GM23338 (cell line): ENCODE measurements at places on chromosomes 12 and 14. TPM values are rescaled to one million over a fixed set of nuclear protein-coding genes. Genes with fewer than 3 reads are reported as not detected.

EIF5 gene
- polyA plus RNA-seq: 476 and 634 TPM in 2 replicates

- no peaks in the 10 kb centered on the region for H3K4me1 ChIP-seq
- no peak overlapping the region for H3K4me3 ChIP-seq
- H3K27ac ChIP-seq: no peak overlapping the region
- DNase-seq: no peak
- H3K27me3 ChIP-seq: no peaks in the 10 kb centered on the region
Measured at GRCh38 chr12:54937376-54937775, 47.2 kb downstream of the TESPA1 start.

- no peak for DNase-seq
- peaks cover under 1% of the 10 kb centered on the region; the same call in 1 of the 2 replicates for H3K4me1 ChIP-seq
- H3K27me3 ChIP-seq: no peaks in the 10 kb centered on the region
- no peaks in the 10 kb centered on the region for H3K36me3 ChIP-seq
- H3K4me3 ChIP-seq: no peak overlapping the region
Measured at GRCh38 chr12:15682826-15683225, 106.4 kb downstream of the EPS8 start.

- DNase-seq: no peak
- no peaks in the 10 kb centered on the region for H3K36me3 ChIP-seq
- H3K27me3 ChIP-seq: no peaks in the 10 kb centered on the region
- no peak overlapping the region for H3K4me3 ChIP-seq
- H3K27ac ChIP-seq: no peak overlapping the region
Measured at GRCh38 chr14:87325741-87326140, 667.2 kb downstream of the GALC start.

COL2A1 gene
- polyA plus RNA-seq: 5.9 and 7.0 TPM in 2 replicates

DNA sequence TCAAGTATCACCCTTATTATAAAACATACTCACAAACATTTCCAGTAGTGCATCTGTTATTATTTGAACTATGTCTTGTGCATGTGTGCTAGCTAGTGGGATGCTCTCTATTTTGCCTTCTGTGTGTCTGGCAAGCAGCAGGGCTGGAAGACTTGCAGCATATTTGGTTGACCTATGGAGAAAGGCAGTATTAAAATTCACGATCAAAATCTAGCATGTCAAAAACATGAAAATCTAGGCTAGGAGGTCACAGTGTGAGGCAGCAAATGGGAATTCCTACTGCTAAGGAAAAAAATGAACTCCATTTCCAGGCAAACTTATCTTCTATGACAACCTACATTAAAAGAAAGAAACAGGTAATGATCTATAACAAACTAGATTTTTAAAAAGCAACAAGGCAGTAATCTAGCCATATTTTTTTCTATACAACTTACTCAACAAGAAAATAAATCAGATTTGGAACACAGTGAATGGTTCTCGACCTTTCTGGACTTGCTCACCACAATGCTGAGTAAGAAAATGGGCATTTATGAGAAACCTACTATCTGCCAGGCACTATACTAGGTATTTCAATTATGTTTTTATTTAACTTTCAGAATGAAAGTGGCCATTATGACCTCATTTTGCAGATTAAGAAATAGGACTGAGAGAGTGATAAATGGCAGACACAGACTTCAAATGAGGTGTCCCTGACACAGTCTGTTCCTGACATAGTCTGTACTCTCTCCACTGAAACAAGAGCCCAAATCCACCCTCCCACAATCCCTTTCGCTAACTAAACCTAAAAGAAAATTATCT is 96.8 kb downstream of the TXNDC16 start:
- no peak for DNase-seq
- H3K27ac ChIP-seq: no peak overlapping the region
- no peaks in the 10 kb centered on the region for H3K36me3 ChIP-seq
- no peaks in the 10 kb centered on the region for H3K27me3 ChIP-seq

GRCh38 chr12:106074706-106075392 is 63.9 kb downstream of the NUAK1 start:
- H3K4me1 ChIP-seq: no peaks in the 10 kb centered on the region
- H3K27ac ChIP-seq: no peak overlapping the region
- no peaks in the 10 kb centered on the region for H3K27me3 ChIP-seq
- no peak overlapping the region for H3K4me3 ChIP-seq
- peaks cover 13% of the 10 kb centered on the region for H3K36me3 ChIP-seq

DNA sequence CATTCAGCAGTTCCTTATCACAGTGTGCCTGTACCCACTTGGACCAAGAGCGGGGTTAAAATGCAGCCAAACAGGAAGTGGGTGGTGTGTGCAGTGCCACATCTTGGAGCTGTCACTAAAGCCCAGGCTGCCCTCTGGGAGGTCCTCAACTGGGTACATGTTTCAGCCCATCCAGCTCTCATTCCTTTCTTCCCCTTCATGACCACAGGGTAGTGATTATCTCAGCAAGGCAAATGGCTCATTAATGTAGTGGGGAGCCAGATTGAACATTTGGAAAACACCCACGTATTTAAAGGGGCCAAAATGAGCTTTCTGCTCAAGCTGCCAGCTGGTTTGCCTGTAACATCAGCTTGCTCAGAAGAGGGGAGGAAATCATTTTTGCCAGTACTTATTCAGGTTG is 210.8 kb upstream of the BTG1 start:
- no peak overlapping the region for H3K27ac ChIP-seq
- no peaks in the 10 kb centered on the region for H3K4me1 ChIP-seq
- H3K36me3 ChIP-seq: no peaks in the 10 kb centered on the region

GRCh38 chr14:96167224-96168148 is 37.2 kb upstream of the BDKRB2 start:
- no peaks in the 10 kb centered on the region for H3K4me1 ChIP-seq
- no peak for DNase-seq
- no peaks in the 10 kb centered on the region for H3K36me3 ChIP-seq
- no peak overlapping the region for H3K27ac ChIP-seq

DNA sequence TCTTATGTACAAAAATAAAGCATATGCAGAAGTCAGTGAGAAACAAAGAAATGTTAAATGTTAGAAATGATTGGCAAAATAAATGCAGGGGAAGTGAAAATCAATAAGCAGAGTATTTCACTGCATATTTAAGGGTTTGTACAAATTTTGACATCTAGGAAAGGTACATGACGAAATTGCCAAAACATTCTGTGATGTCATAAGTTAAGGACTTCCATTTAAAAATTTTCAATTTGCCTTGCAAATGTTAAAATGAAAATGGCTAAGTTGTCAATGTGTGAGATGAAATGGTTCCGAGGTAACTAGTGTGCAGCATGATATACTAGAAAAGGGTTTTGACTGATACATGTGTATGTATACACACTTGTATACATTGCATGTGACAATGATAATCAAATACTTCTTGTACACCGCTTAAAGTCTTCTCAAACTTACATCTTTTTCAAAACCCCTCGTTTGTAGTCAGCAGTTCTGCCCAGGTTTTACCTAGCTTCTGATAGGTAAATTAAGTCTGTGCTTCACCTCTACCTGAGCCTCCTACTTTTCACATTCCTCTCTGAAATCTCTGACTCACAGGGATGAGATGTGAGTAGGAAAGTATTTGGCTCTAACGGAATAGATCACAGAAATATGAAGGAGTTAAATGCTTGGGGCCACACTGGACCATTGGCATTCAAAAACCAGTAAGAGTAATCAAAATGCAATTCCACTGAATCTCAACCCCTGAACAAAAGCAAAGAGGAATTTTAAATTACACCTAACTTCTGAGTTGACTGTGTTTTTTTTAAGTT is 442.4 kb upstream of the FOXG1 start:
- no peaks in the 10 kb centered on the region for H3K36me3 ChIP-seq
- H3K4me1 ChIP-seq: no peaks in the 10 kb centered on the region
- no peak overlapping the region for H3K27ac ChIP-seq
- no peaks in the 10 kb centered on the region for H3K27me3 ChIP-seq
- H3K4me3 ChIP-seq: no peak overlapping the region

DNA sequence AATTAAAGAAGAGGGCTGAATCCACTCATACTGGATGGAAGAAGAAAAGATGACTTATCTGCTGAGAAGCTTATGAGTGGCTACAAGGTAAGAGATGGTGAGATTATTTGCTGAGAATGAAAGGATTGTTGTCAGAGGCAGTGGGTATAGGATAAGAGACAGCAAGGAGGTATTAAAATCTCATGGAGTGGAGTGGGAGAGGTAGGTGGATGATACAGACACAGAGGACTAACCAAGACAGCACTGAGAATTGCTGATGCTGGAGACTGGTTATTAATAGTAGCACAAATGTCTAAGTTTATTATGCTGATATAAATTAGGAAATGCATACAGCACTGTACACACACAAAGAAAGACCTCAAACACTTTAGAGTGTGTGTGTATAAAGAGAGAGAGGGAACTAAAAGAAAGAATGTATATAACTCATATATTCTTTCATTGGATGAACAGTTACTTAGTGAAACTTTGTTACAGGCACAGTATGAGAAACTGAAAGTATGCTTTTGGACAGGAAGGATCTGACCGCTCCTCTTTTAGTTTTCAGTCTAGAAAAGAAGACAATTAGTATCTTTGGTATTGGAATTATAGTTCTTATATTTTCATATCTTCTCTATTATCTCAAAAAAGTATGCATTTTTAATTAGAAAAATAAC is 543.1 kb downstream of the LRFN5 start:
- no peaks in the 10 kb centered on the region for H3K27me3 ChIP-seq
- H3K4me1 ChIP-seq: no peaks in the 10 kb centered on the region
- no peak for DNase-seq
- H3K4me3 ChIP-seq: no peak overlapping the region
- no peaks in the 10 kb centered on the region for H3K36me3 ChIP-seq
- no peak overlapping the region for H3K27ac ChIP-seq

GRCh38 chr12:22722081-22722480 is 97.1 kb downstream of the ETNK1 start:
- no peak overlapping the region for H3K4me3 ChIP-seq
- DNase-seq: no peak
- no peaks in the 10 kb centered on the region for H3K36me3 ChIP-seq
- no peak overlapping the region for H3K27ac ChIP-seq

DNA sequence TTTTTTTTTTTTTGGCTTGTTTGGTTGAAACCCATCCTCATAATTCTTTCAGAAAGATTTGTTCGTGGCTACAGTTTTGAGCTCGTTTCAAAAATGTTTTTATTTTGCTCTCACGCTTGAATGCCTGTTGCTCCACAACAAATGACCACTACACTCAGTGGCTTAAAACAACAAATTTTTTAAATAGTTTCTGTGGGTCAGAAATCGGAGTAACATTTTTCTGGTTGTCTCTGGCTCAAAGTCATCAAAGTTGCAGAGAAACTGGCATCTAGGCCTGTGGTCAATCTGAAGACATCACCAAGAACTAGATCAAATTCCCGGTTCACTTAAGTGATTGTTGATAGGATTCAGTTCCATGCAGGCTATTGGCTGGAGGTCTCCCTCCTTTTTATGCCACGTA is 560.0 kb downstream of the SNAPC1 start:
- no peaks in the 10 kb centered on the region for H3K27me3 ChIP-seq
- H3K4me3 ChIP-seq: no peak overlapping the region
- no peaks in the 10 kb centered on the region for H3K4me1 ChIP-seq
- DNase-seq: no peak
- no peak overlapping the region for H3K27ac ChIP-seq

DNA sequence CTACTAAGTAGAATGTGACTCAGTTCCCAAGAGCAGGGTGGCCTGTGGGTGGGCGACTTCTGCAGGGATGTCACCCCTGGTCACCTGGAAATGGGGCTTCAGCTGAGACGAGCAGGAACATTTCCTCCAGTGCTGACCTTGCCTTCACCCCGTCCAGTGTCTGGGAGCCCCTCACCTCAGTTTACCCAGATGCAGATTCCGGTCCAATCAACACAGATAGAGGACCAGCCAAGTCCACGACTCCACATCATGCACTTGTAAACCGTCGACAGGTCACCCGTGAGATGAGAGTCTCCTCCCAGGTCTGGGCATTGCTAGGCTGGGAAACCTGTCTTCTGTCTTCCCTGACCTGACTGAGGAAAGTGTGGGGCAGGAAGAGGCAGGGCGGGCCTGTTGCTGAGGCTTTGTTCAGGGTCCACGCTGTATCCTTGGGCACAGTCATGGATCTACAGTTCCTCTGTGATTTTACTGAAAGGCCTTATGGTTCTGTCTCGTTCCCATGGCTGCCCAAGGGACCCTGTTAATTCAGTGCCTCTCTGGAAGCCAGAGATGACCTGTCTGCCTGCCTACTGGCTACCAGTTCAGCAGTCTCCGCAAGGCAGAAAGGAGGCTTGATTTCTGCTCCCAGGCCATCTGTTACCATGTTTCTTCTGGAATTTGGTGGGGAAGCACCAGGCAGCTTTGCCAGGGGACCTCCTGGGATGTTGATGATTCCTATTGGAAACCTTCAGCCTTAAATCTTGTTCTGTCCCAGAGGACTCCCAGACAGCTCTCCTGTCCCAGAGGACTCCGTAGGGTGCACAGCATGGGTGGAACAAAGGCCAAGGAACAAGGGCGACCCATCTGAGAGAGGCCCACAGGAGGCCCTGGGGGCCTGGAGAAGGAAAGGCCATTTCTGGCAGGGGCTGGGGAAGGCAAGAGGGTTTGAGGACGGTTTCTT is 288.5 kb upstream of the RTL1 start:
- H3K27me3 ChIP-seq: no peaks in the 10 kb centered on the region
- H3K27ac ChIP-seq: no peak overlapping the region
- H3K4me1 ChIP-seq: no peaks in the 10 kb centered on the region; the same call in 1 of the 2 replicates
- H3K36me3 ChIP-seq: no peaks in the 10 kb centered on the region
- DNase-seq: no peak
- no peak overlapping the region for H3K4me3 ChIP-seq

GRCh38 chr12:4768341-4768740 is 48.1 kb downstream of the GALNT8 start:
- DNase-seq: no peak
- no peak overlapping the region for H3K27ac ChIP-seq
- H3K4me3 ChIP-seq: no peak overlapping the region
- no peaks in the 10 kb centered on the region for H3K27me3 ChIP-seq

DNA sequence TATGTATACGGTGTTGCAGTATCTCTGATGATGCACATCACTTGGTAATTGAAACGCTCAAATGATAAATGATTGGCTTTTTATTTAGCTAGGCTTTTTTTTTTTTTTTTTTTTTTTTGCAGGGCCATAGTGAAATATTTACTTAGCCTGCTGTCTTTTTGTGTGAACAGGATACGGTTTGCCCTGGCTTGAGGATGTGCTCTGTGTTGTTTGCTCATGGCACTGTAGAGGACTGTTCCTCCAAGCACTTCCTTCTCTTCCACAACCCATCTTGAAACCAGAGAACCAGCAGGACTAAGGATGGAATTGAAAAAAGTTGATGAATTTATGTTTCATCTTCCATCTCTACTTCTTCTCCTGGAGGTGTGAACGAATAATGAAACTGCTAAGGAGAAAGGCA is 15.5 kb upstream of the SSPN start:
- no peak overlapping the region for H3K4me3 ChIP-seq
- no peaks in the 10 kb centered on the region for H3K4me1 ChIP-seq
- no peak for DNase-seq
- no peaks in the 10 kb centered on the region for H3K27me3 ChIP-seq

GPR84 gene
- polyA plus RNA-seq: not detected in 2 replicates

- H3K36me3 ChIP-seq: no peaks in the 10 kb centered on the region
- peak; percentile 39 for DNase-seq
- H3K27me3 ChIP-seq: peaks cover 24% of the 10 kb centered on the region
- no peaks in the 10 kb centered on the region for H3K4me1 ChIP-seq
- no peak overlapping the region for H3K27ac ChIP-seq
Measured at GRCh38 chr14:22892488-22892887, 9.5 kb downstream of the REM2 start.
